ENCODE measurements at places on chromosomes 2 and 18.

GRCh38 chr2:42762823-42763804 is 821 bp downstream of the OXER1 start:
- DNase-seq: no peak

DNA sequence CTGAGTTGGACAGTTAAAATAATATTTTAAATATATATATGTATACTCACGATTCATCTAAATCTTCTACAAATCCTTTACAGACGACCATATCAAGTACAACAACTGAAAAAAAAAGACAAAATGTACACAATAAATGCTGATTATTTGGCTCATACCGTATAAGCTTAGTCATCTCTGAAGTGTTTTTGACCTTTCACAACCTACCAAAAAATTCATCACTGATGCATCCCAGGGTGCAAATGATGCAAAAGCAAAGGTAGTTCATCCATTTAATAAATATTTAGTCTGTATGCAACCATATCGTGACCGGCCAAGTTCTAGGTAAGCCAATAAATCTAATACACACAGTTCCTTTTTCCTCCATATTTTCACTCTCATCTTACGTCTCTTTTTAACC is 1.1 kb downstream of the TMX3 start:
- DNase-seq: peak; percentile 52

- DNase-seq: peak; percentile 75
These were observed 9.4 kb upstream of the CD302 start for GRCh38 chr2:159807183-159808031.

DNA sequence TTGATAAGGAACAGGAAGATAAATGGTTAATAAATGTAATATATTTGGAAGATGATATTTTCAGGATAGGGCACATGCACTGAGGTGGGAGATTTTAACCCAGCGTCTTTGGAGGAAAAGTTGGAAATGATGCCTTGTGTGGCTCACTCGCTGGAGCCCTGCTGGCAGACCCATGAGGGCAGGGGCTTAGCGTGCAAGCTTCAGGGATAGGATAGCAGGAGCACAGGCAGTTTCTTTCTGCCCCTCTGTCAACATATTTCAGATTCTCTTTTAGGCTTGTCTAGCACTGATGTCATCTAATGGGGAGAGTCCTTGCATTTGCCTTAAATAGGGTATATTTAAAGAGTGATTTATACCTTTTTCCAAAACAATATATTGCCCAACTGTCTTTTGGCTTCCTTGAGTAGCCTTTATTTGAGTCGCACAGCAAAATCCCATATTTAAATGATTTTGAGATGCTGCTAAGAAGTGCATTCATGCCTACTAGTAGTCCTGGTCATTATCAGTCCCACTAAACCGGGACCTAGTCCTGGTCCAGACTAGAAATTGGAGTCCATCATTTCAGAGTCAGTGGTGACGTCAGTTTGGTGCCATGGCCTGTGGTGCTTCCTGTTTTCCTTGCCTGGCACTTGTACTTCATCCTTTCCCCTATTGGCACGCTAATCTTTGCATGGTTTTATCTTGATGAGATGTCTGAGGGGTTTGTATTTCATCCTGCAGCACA is 45.8 kb downstream of the SH3RF3 start:
- DNase-seq: no peak

GRCh38 chr2:26174691-26175465 is 2.0 kb downstream of the GAREM2 start:
- no peak for DNase-seq

GRCh38 chr2:1207962-1208510 is 205.2 kb upstream of the TPO start:
- no peak for DNase-seq

All from cardiac fibroblast (primary cell).